HuH-7.5 (cell line): ENCODE measurements at places on chromosomes 6 and 20.

DNA sequence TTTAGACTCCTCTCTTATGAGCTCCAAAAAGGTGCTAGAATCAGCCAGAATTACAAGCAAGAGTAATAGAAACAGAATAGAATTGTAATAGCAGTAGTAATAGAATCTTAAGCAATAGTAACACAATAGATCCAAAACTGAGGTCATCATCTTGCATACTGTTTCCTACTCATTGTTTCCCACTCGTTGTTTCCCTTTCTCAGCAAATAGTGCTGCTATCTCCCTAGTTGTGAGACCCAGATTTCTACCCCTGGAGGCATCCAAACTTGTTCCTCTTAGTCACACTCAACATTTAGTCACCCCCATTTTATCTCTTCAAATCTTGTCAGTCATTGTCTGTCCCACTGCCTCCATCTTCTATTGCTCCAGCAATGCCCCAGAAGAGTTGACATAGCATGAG is 356.9 kb upstream of the MARCKS start:
- no peak for DNase-seq

DNA sequence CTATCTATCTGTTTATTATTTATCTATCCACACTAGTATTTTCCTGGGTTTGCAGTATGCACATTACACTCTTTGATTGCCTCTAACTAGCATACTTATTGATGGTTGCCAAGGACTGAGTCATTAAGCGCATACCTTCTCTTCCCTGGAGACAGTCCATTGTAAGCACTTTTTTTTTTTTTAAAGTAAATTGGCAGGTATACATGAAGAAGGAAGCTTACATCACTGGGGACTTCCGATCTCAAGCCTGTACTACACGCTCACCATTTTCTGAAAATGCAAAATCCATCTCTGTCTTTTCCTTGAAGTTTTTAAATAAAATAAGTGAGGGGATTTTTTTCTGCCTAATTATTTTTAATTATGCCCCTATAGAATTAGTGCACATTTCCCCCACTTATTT is 63.5 kb downstream of the HMGN3 start:
- DNase-seq, result no peak

- no peak for DNase-seq
Measured at GRCh38 chr20:50242863-50243609, 52.4 kb downstream of the CEBPB start.

DNA sequence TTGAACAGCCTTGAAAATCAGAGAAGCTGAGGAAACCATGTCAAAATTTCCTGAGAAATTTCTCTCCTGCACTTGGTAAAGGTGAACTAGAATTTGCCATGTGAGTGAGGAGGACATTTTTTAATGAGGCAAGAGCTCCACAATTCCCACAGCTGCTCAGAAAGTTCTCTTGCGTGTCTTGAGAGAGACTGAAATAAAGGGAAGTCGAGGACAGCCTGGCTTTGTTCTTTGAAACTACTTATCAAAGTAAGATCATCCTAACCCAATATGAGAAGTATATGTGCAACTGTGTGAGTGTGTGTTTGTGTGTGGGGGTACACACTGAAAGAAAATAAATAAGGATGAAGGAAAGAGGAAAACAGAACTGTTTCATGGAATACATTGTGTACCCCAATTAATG is 163.4 kb downstream of the SLC24A3 start:
- DNase-seq, result no peak

GRCh38 chr6:130758813-130759212 is 68.4 kb upstream of the SMLR1 start:
- no peak for DNase-seq

DNA sequence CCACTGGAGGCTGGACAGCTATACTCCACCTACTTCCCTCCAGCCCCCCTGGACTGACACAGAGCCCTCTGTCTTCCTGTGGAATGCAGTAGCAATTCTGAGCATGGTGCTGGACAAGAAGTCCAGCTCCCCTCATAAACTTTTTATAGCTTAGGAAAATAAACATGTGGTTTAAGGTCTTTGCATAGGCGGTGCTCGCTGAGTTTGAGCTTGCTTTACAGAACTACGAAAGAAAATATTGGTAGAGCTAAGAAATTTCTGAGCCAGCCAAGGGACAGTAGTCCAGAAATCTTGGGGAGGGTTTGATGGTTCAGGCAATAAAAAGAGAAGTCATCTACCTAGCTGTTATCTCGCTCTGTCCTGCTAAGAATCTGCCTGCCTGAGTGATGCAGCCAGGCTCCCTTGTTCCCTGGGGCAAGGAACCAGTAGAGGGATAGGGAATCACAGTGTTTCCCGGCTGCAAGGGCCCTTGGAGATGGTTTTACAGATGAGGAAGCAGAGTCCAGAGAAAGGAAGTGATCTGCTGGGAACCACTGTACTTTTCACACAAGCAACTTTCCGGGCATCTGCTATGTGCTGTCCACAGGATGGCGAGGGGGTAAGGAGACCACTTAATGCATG is 343.4 kb downstream of the CDC5L start:
- DNase-seq, result peak; percentile 22
